ENCODE measurements at places on chromosomes 4 and X. TPM values are rescaled to one million over a fixed set of nuclear protein-coding genes. Genes with fewer than 3 reads are reported as not detected.

Gene SLC16A2
- total RNA-seq = 0.36 TPM

GRCh38 chr4:87738483-87738882 is 60.9 kb upstream of the IBSP start:
- H3K27me3 ChIP-seq = no peaks in the 10 kb centered on the region
- H3K36me3 ChIP-seq = no peaks in the 10 kb centered on the region
- H3K27ac ChIP-seq = no peak overlapping the region
- no peak overlapping the region for H3K4me3 ChIP-seq
- H3K4me1 ChIP-seq = no peaks in the 10 kb centered on the region

- no peaks in the 10 kb centered on the region for H3K27me3 ChIP-seq
- no peak overlapping the region for H3K27ac ChIP-seq
- H3K4me1 ChIP-seq = peaks cover 14% of the 10 kb centered on the region
- no peaks in the 10 kb centered on the region for H3K36me3 ChIP-seq
- H3K4me3 ChIP-seq = no peak overlapping the region
These were observed 189.1 kb upstream of the C1QTNF7 start for GRCh38 chr4:15238720-15239119.

- peak overlapping the region; percentile 18 for H3K27ac ChIP-seq
- no peak for DNase-seq
- H3K27me3 ChIP-seq = no peaks in the 10 kb centered on the region
- H3K36me3 ChIP-seq = peaks cover 14% of the 10 kb centered on the region
- peaks cover 36% of the 10 kb centered on the region for H3K4me1 ChIP-seq
These were observed 3.0 kb downstream of the RBPJ start for GRCh38 chr4:26323821-26324220.

GRCh38 chr4:3765271-3766035 is 732 bp upstream of the ADRA2C start:
- peak; percentile 17 for DNase-seq
- H3K36me3 ChIP-seq = no peaks in the 10 kb centered on the region
- H3K27me3 ChIP-seq = peaks cover 19% of the 10 kb centered on the region
- H3K4me1 ChIP-seq = peaks cover 9% of the 10 kb centered on the region
- no peak overlapping the region for H3K4me3 ChIP-seq
- no peak overlapping the region for H3K27ac ChIP-seq

All from activated CD8-positive, alpha-beta T cell treated with anti-CD3 and anti-CD28 coated beads for 36 hours (primary cell).